ENCODE measurements at places on chromosomes 7 and 10.

GRCh38 chr10:130707389-130707979 is 571.3 kb downstream of the GLRX3 start:
- DNase-seq, result no peak

GRCh38 chr10:124035928-124036558 is 57.4 kb downstream of the CHST15 start:
- no peak for DNase-seq

GRCh38 chr7:140635816-140636215 is 4.8 kb downstream of the DENND2A start:
- no peak for DNase-seq

GRCh38 chr7:95155965-95156364 is 168.4 kb downstream of the PON1 start:
- no peak for DNase-seq

DNA sequence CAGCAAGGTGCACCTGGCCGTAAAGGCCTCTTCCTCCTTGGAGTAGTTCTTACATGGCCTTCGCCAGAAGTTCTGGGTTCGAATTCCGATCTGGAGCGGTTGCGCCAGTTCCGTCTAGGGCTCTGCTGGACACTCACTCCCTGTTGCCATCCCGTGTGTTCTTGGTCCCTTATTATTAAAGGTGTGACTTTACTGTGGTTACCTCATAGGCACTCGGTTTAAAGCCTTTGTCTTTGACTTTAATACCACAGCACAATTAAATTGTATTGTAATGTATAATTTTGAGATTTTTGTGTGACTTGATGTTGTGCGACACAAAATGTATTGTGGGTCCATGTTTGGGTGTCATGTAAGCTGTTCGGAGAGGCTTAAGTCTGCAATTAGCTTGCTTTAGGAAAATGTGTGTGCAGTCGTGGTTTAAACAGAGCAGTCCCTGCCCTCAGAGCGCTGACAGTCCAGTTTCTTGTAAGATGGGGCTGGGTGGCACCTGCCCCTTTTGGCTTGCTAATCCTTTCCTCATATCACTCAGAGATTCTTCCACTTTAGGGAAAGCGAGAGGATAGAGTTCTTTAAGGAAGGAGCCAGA is 919 bp downstream of the INPP5F start:
- no peak for DNase-seq

GRCh38 chr7:42913591-42913990 is 1.7 kb upstream of the C7orf25 start:
- no peak for DNase-seq

Measured in HS-27A (cell line).